Hematopoietic multipotent progenitor cell treated with erythropoietin and hydrocortisone succinate and interleukin-3 and kit ligand, for 15 days (in vitro differentiated cells): ENCODE measurements at places on chromosomes 11 and 22.

- DNase-seq: no peak
Observed at GRCh38 chr22:24437741-24438328, 10.4 kb downstream of the ADORA2A start.

- DNase-seq: no peak
Observed at GRCh38 chr22:30572840-30573593, 1.4 kb downstream of the GAL3ST1 start.

- no peak for DNase-seq
Observed at GRCh38 chr11:134678744-134679143, 266.7 kb upstream of the B3GAT1 start.

DNA sequence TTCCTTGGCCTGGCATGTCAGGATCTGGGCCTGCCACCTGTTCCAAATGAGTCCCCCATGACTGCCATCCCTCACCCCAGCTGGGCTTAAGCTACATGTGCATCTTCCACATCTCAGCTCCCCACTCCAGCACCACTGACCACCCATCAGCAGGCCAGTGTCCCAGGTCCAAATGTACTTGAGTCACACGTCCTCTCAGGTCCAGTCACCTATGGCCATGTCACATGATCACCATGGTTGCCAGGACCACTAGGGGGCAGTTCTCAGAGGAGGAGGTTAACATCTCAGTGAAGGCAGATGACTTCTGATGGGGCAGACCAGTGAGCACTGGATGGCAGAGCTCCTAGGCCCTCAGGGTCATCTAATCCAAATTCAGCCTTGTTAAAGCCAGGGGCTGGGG, 41.9 kb upstream of the WNT11 start:
- peak; percentile 23 for DNase-seq

GRCh38 chr11:126969865-126970479, 30.6 kb downstream of the KIRREL3 start:
- no peak for DNase-seq

GRCh38 chr11:108825381-108825780, 160.5 kb downstream of the DDX10 start:
- DNase-seq: no peak

GRCh38 chr22:30246814-30247376, 336 bp upstream of the LIF start:
- DNase-seq: no peak

- no peak for DNase-seq
Observed at GRCh38 chr11:116557282-116557681, 215.5 kb downstream of the BUD13 start.

GRCh38 chr11:76512851-76513653, 68.2 kb downstream of the EMSY start:
- DNase-seq: no peak

DNA sequence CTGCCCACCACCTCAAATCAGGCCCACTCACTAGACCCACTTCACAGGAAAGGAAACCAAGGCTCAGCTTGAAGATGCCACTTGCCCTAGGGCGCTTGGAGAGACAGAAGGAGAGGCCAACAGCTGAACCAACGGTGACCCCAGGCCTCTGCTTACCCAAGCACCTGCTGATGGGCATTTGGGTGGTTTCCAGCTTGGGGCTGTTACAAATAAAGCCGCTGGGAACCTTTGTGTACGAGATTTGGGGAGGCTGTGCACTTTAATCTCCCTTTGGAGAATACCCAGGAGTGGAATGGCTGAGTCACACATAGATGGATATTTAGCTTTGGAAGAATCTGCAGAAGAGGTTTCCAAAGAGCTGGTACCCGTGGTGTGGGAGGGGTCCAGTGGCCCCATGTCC, 50.9 kb upstream of the LINC01488 start:
- DNase-seq: no peak

- DNase-seq: no peak
Observed at GRCh38 chr22:35425971-35426800, 26.2 kb downstream of the MCM5 start.
